Right kidney (tissue), 9 donors: ENCODE measurements at places on chromosomes 3 and 15.

- DNase-seq, result no peak
These were observed 1046.3 kb downstream of the DIPK2A start for GRCh38 chr3:145017959-145018358.

DNA sequence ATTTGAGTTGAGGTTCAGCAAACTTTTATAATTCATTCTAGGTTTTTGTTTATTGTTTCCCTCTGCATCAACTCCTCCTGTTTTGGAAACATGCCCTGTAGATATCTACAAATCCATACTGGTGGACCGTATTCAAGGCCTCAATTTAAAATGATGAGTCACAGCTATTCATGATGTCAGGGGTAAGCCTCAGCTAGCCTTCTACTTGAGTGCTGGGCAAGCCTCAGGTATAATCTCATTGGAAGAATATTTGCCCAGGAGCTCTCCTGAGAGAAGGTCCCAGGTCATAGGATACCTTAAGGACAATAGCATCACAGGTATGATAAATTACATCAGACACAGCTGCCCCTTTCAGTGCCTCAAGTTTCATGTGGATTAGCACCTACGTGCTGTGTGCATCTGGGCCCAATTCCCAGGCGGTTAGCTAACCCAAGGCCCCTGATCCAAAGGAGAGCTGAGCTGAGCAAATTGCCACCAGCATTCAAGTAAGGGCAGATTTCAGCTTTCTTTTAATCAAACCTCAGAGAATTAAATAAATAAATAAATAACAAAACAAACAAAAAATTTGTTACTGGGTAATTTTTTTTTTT lies 87.5 kb downstream of the KCNMB2 start:
- no peak for DNase-seq

- DNase-seq, result no peak
These were observed 103.7 kb downstream of the RPL22L1 start for GRCh38 chr3:170766253-170766652.

DNA sequence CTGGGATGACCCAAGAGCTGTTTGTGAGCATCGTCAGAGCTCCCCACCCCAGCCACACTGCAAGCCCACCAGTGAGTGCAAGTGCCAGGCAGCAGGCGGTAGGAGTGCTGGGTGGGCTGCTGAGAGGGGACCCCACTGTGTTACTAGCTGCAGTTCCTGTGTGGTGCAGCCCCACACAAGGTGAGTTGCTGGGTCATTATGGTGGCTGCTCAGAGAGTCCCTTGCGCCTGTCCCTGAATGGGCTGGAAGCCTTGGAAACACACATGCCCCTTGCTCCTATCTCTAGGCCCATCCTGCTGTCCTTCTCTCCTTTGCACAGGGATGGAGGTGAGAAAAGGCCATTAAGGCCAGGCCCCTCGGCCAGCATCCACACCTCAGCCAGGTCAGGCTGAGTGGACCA lies 83.7 kb downstream of the SEC22A start:
- no peak for DNase-seq

DNA sequence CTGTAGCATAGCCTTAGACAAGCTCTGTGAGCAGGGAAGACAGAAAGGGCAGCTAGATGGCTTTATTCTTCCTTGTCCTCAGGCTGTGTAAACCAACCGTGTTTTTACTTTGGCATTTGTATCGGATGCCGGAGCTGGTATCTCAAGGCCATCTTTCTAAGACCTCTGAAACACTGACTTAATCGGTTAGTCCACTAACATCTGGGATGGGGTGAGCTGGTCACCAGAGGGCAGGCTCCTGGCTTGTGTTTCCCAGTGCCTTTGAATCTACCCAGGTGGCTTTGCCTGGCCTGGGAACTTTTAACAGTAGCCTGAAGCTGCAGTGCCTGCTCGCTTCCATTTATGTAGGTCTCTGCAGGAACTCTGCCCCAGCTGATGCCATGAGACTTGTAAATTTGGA lies 252.7 kb downstream of the NR1D2 start:
- DNase-seq, result no peak

GRCh38 chr15:46322753-46323152 lies 687.9 kb downstream of the SQOR start:
- DNase-seq, result no peak

DNA sequence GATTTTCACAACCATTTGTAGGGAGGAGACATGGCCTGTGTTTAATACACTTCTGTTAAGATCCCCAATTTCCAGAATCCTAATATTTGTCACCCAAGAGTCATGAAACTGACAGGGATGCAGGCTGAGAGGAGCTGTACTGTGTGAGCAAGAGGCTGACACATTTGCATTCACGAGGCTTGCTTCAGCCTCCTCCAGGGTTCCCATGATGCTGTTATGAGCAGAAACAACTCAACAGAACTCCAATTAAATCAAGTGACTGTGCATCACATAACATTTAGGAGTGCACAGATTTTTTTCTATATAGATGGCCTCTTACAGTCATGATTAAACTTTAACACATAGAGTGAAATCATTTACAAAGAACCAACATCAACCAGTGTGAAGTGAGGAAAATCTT lies 292.3 kb upstream of the STT3B start:
- DNase-seq, result no peak
